ENCODE measurements at places on chromosomes 1 and 21.

DNA sequence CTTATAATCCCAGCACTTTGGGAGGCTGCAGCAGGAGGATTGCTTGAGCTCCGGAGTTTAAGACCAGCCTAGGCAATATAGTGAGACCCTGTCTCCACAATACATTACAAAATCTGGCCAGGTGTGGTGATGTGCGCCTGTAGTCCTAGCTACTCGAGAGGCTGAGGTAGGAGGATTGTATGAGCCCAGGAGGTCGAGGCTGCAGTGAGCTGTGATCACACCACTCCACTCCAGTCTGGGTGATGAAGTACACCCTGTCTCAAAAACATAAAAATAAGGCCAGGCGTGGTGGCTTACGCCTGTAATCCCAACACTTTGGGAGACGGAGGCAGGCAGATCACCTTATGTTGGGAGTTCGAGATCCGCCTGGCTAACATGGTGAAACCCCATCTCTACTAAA lies 27.7 kb downstream of the L1TD1 start:
- no peak for DNase-seq

GRCh38 chr1:95383111-95383510 lies 149.1 kb downstream of the RWDD3 start:
- no peak for DNase-seq

DNA sequence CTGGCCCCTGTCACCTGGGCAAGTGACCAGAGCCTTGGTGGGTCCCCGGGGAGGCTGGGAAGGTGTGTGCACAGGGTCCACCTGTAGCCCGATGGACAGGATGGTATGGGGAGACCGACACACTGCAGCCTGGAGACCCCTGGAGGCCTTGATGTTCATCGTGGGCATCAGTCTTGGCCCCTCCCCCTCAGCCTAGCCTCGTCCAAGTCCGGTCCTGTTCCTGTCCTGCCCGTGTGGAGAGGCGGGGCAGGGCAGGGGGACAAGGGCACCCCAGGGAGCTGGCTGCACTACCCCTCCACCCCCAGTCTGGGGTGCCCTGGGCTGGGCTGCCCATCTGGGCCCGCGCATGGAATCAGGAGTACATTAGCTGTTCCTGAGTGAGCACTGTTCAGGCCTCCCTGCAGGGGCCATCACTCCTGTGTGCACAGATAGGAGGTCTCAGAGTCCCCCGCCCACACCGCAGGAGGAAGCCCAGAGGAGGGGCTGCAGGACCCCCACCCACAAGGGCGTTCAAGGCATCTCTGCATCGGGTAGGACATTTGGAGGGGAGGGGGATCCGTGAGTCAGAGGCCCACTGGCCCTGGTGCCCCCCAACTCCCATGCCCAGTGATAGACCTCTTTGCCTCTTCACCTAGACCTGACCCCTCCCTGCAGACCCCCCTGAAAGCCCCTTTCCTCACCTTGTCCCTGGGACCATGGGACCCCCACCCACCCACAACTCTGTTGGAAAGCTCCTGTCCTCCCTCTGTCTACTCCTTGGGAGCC lies 63.2 kb downstream of the WNT9A start:
- no peak for DNase-seq

DNA sequence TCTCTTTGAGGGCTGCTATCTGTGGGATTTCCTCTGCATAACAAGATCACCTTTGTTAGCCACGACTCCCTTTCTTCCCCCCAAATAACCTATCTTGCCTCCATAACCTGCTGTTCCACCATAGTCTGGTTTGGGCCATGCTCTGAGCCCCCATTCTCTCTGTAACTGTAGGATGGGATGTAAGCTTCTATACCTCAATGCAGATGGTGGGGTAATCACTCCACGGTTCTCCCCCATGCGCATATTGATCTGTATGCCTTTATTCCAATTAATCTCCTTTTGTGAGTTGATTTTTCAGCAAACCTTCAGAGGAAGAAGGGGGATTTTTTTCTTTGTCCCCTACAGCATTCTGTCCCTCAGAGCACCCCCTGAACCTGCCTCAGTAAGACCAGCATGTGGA lies 170.1 kb upstream of the IRF2BP2 start:
- DNase-seq = no peak

- DNase-seq = no peak
Observed at GRCh38 chr1:108016451-108016920, 51.5 kb upstream of the VAV3 start.

- no peak for DNase-seq
Observed at GRCh38 chr1:172357753-172358385, 62.6 kb upstream of the C1orf105 start.

- no peak for DNase-seq
Observed at GRCh38 chr1:29577512-29577911, 341.2 kb downstream of the PTPRU start.

GRCh38 chr1:6105218-6105679 lies 59.6 kb downstream of the KCNAB2 start:
- DNase-seq = no peak

- DNase-seq = no peak
Observed at GRCh38 chr1:20366056-20366462, 75.4 kb downstream of the VWA5B1 start.

- no peak for DNase-seq
Observed at GRCh38 chr1:225765982-225766674, 11.5 kb upstream of the SRP9 start.

- no peak for DNase-seq
Observed at GRCh38 chr1:206998816-206999215, 28.6 kb upstream of the FCAMR start.

GRCh38 chr1:57232500-57232899 lies 191.4 kb downstream of the DAB1 start:
- no peak for DNase-seq

DNA sequence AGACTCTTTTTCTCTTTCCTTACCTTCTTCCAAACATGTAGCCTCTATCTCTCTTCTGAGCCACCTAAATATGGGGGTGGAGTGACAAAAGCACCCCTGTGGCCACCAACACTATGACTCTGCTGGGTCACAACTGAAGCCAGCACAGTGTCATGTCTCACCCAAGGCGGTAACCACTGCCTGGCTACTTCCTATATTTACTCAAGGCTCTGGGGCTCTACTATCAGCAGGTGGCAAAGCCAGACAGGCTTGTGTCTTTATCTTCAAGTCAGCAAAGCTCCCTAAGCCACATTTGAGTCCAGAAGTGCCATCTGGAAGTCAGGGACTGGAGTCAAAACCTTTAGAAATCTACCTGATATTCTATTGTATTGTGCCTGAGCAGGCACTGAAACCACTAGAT lies 1515.2 kb downstream of the PLA2G4A start:
- no peak for DNase-seq

DNA sequence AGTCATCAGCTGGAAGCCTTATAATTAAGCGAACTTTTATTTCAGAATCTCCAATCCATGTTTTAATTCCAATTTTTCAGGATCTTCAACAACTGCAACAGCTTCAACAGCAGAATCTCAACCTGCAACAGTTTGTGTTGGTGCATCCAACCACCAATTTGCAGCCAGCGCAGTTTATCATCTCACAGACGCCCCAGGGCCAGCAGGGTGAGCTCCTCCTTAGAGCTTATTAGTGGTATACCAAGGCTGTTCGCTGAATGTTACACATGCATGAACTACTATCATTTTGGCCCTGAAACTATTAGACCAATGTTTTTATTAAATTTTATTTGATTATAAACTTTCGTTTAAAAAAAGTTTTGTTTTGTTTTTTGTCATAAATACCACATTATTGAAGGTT lies 142.4 kb downstream of the CD247 start:
- DNase-seq = no peak

- peak; percentile 18 for DNase-seq
Observed at GRCh38 chr1:230972855-230973271, 5.8 kb downstream of the TTC13 start.

Measured in stimulated activated CD8-positive, alpha-beta memory T cell treated with anti-CD3 and anti-CD28 coated beads, Interleukin-7, amount 100 ng/mL, for 24 hours (primary cell).